ENCODE measurements at places on chromosomes 4 and X.

DNA sequence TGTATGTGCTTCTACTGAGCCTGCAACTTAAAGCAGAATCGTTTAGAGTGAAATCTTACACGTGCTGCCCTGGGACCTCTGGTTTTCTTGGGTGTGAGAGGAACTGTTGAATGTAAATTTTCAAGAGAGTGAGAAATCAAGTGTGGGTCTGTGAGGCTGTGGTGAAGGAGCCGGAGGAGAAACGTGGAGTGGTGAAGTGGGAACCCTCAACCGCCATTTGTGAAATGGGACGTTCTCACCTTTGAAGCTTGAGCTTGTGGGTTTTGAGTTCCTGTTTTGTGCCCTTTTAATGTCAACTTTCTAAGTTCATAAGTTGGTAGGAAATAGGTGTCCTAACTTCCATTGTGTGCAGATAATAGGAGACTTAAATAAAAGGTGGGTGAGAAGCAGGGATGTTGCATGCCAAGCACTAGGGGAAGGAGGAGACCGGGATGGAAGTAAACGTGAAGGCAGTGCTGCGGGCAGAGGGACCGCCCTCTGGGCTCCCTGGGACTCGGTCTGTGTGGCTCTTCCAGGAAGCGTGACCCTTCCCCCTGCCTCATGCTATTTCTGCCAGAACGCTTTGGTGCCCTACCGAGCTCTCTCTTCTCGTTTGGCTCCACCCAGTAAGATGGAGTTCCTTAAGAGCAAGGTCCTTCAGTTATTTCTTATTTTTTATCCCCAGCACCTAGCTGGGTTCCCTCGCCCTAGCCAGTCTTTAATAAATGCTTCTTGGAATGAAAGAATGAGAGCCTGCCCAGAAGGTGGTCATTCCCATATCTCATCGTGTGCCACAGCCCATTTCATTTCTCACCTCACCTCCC, 56.0 kb downstream of the TMEM131L start:
- DNase-seq: no peak

DNA sequence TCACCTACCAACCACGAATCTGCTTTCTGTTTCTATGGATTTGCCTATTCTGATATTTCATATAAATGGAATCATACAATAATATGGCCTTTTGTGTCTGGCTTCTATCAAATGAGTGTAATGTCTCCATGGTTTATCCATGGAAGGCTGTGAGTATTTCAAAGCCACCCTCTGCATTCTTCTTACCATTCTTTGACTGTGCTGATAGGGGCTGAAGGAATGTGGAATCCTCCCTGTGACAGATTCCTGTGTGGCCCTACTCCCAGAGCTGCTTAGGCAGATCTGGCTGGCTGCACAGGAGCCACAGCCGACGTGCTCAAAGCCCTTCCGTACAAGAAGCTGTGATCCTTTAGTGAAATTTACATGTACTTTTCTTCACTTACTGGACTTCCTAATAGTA, 163.2 kb downstream of the HS6ST2 start:
- DNase-seq: no peak

DNA sequence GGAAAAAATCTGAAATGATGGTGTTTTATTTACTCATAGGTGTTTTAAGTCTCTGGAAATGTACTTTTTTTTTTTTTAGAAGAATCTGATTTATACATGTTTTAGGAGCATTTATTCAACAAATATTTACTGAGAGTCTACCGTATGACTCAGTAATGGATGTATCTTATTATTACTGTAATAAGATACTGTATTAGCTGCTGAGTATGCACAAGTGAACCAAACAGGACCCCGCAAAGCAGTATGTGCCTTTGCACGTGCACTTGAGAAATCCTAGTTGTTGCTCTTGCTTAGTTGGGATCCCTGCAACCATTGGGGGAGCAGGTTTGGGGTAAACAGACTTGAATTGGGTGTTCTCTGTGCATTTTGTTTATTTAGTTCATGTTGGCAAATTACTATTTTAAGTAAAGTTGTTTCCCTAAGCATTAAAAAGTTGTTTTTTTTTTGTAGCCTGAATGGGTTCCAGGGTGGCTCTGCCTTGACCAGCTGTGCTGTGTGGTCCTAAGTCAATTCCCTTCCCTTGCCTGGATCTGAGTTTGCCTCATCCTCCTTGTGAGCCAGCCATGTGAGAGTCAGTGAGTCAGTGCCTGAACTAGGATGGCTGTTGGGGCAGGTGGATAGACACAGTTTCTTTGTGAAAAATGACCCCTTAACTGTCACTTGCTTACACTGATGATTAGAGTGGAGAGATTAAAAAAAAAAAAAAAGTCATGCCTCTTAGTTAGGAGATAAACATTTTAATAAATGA, 27.7 kb downstream of the DCUN1D4 start:
- no peak for DNase-seq

GRCh38 chr4:81754169-81754568, 282.5 kb upstream of the RASGEF1B start:
- no peak for DNase-seq

DNA sequence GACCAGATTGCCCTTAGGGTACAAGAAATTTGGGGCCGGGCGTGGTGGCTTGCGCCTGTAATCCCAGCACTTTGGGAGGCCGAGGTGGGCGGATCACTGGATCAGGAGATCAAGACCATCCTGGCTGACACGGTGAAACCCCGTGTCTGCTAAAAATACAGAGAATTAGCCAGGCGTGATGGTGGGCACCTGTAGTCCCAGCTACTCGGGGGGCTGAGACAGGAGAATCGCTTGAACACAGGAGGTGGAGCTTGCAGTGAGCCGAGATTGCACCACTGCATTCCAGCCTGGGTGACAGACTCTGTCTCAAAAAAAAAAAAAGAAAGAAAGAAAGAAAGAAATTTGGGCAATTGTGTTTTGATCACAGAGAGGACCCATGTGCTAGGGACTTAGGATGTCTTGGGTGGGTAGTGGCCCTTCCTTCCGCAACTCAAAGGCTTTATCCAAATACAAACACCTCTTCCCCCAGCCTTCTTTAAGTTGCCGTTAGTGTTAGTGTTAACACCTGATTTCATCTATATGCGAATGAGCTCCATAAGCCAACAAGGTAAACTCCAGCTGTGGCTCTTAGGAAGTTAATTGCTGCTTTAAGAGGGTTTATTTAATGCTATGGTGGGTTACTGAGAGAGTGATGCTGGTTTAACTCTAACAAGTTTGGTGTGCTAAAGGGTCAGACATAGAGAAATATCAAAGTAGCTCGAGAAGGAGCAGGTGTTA, 8.6 kb upstream of the CCDC110 start:
- DNase-seq: no peak

GRCh38 chr4:153773236-153773690, 13.4 kb upstream of the RNF175 start:
- no peak for DNase-seq

DNA sequence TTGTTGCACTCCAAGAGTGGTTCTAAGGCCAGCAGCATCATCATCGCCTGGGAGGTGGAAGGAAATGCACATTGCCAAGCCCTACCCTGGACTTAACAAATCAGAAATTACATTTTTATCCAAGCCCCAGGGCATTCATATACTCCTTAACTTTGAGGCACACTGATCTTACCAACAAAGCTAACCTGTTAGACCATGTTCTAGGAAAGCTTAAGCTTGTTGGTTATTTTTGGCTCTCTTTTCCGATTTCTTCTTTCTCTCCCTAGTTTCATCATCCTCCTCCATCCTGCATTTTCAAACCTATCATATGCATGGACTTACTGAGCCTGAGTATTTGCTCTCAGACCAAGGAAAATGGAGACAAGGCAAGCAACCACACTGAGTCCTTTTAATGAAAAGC, 133.4 kb downstream of the OPHN1 start:
- no peak for DNase-seq

GRCh38 chr4:152245680-152246079, 290.2 kb downstream of the FBXW7 start:
- DNase-seq: no peak

All from activated T-helper 1 cell treated with anti-CD3 and anti-CD28 coated beads, Interleukin-2, amount 50 U/mL, for 16 hours (primary cell).